NCI-H748 treated with DMSO at 0.1 percent for 48 hours (cell line): ENCODE measurements at places on chromosomes 11 and 22.

DNA sequence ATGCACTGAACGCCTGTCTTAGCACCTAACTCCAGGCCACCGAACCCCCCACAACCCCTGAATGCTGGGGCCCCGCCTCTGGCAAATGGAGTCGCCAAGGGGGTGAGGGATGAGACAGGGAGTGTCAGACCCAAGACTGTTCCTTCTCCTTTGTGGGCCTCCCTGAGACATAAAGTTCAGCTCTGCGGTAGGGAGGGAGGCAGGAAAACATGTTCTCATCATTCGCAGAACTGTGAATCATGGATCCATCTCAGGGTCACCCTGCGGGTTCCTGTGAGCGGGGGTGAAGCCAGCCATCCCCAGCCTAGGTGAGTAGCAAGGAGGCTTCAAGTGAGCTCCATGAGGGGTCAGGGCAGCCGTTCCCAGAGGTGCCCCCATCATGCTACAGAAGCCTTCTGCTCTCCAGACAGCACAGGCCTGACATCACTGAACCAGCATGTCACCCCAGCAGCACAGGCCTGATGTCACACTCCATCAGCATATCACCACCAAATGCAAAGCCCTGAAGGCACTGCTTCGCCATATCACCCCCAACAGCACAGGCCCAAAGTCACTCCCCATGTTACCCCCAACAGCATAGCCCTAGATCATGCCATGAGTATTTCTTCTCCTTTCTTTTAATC is 27.2 kb downstream of the TMPRSS6 start:
- no peak for DNase-seq

- DNase-seq: no peak
These were observed 12.0 kb downstream of the STIM1 start for GRCh38 chr11:3867209-3868091.

GRCh38 chr11:66470015-66470414 is 3.3 kb downstream of the PELI3 start:
- no peak for DNase-seq

- DNase-seq: no peak
These were observed 30.6 kb downstream of the AMPD3 start for GRCh38 chr11:10485646-10486045.

GRCh38 chr22:36900880-36901279 is 12.5 kb upstream of the CSF2RB start:
- DNase-seq: no peak

- DNase-seq: no peak
These were observed 13.9 kb upstream of the BSX start for GRCh38 chr11:122995526-122995925.

GRCh38 chr11:13928566-13929251 is 33.8 kb upstream of the SPON1 start:
- DNase-seq: no peak

DNA sequence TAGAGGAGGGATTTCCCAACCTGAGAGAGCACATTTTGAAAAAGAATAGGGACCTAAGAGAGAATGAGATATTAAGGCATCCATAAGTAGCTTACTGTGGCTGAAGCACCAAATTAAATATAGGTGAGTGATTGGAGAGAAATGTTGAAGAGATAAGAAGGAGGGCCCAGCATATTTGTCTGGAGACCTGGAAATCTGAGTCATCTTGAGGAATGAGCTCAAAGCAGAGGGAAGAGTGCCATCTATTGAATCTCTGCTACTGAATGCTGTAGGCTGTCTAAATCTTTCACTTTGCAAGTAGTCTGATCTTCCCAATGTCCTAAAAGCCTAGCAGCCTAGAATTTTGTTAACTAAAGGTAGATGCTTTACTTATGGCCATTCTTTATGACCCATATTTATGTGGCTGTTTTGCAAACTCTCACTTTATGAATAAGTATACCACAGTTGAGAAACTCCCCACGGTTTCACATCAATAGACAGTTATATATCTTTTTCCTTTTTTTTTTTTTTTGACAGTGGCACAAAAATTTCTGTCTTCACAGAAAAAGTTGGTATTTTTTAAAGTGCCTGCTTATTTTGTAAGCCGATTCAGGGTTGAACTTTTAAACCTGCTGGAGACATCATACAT is 2093.5 kb downstream of the LRRC4C start:
- DNase-seq: no peak

DNA sequence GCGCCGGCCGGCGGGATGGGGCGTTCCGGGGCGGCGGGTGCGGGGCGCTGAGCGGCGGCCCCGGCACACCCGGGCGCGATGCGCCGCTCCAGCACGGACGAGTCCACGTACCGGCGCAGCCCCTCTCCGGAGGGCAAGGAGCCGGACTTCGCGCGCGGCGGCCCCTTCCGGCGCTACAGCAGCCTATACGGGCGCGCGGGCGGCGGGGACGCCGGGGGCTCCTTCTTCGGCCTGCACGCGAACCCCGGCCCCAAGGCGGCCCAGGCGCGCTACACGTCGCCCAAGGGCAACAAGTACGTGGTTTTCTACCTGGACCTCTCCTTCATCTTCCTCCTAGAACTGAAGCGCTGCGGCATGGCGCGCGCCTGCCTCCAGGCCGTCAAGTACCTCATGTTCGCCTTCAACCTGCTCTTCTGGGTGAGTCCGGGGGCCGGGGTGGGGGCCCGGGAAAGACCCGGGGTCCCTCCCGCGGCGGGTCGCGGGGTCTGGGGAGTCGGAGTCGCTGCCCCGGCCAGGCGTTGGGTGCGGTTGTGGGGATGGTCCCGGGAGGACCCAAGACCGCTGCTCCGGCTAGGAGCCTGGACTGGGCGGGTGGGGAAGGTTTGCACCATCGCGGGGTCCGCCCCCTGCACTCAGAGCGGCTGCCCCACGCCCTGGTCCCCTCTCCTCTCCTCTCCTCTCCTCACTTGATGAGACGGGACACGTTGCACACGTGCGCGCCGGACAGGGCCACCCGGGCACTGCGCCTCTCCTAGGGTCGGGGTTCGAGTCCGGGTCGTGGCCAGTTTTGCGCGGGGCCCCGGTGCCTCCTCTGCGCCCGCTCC is 7.5 kb downstream of the TSPAN4 start:
- no peak for DNase-seq

GRCh38 chr11:115126515-115127208 is 377.6 kb downstream of the CADM1 start:
- no peak for DNase-seq

DNA sequence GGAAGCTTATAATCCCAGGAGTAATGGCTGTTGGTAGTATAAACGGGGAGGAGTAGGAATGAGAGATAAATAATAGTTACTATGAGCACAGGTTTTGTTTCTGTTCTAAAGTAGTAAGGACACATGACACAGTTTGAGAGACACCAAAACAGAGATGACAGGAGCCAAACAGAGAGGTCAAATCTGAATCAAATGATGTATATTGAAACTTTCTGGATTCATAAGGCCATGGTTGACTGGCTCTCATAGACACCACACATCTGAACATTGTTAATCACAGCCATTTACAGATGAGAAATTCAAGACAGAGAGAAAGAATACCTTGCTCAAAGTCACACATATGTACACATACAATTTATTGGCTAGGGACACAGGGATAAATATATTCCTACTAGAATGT is 63.4 kb upstream of the UCP3 start:
- no peak for DNase-seq
